Activated naive CD4-positive, alpha-beta T cell (primary cell): ENCODE measurements at places on chromosomes 11 and 22.
A peak's percentile ranks its signal among the peaks of the same experiment; 100 is the strongest.

GRCh38 chr11:66958232-66958955, at the start of gene PC:
PC (minus strand) TSS chr11:66958383; CDS start chr11:66872159, 86,224 bp downstream.
- DNase-seq, result peak; percentile 88

- no peak for DNase-seq
Measured at GRCh38 chr22:38006906-38007305, 22.6 kb upstream of the SOX10 start.

DNA sequence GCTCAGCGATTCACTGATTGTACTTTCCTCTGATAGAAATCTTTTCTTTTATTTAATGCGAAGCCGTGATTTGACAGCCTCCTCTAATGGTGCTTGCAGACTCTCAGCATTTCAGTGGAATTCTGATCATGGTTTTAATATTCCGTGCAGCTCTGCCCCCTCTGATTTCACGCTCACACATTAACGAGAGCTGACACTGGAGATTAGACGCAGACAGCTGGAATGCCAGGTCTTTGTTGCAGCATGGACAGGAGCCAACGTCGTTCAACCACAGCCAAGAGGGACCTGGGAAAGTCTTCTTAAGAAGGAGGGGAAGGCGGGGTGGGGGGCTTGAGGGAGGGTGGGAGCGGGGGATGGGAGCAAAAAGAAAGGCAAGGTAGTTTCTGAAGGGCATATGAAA, 186.4 kb downstream of the BLID start:
- DNase-seq, result no peak

DNA sequence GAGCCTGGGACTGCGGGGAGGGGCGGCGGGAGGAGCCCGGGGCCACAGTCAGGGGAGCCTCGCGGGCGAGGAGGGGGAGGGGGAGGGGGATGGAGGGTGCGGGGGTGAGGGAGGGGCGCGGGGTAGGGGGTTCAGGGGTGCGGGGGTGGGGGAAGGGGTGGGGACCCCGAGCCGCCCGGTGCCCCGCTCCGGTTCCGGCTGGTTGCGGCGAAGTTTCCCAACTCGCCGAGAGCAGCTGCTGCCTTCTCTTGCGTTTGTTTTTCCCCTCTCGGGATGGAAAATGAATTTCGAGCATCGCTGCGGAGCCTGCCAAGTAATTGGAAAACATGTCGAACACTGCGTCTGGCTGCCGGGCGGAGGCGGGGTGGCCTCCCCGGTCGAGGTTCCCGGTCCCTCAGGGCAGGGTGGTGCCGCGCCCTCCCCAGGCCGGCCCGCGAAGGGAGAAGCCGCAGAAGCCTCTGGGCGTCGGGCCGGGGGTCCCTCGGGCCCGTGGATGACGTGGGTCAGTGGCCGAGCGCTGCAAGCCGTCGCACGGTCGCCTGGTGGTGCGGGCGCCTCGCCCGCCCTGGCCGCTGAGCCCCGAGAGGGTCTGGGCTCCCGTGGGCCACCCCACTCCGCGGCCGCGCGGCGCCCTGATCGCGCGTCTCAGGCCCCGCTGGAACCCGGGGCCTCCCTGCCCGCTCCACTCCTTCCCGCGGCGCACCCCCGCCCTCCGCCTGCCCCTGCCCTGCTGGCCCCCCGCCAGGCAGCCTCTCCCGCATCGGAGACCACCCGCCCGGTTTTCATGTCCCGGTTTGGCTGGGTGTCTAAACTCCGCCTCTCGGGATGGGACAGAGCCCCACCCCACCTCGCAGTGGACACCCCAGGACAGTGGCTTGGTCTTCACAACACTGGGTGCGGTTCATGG, 12.1 kb downstream of the SPATA19 start:
- no peak for DNase-seq

GRCh38 chr22:34878171-34878570, 187.8 kb upstream of the ISX start:
- no peak for DNase-seq

DNA sequence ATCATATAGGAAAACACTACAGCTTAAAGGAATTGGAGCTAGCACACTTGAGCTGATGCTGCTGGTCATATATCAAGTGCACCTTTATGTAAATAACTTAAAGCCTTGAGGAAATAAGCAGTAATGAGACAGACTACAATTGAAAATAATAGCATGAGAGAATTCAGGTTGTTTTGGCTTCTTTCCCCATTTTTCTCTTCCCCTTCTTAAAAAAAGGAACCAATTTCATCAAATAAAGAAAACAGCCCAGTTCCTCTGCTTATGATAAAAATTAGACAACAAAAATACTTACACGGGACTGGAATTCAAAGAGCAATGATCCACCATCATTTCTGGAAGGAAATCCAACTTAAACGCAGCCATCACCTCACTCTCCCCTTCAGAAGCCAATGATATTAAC, 50.2 kb upstream of the RAPSN start:
- DNase-seq, result no peak

- DNase-seq, result no peak
Measured at GRCh38 chr11:121661880-121662486, 209.2 kb upstream of the SORL1-AS1 start.

- DNase-seq, result no peak
Measured at GRCh38 chr11:64069401-64070313, 33.9 kb downstream of the FLRT1 start.

DNA sequence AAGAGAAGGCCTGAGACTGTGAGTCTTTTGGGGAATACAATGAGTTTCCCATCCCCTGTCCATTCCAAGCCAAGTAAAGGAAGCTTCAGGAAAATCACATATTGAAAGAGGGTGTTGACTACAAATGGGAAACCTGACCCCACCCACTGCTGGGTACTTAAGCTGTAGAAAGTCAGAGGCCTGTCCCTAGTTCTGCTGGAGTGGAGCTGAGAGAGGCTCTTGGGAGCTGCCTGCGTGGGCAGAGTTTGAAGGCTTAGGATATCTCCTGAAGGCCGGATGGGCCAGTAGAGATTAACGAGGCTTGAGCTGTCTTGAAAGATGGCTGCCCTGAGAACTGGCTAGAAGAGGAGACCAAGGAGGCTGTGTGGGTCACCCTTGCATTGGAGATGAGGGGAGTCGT, 176.2 kb upstream of the NECTIN1 start:
- no peak for DNase-seq

DNA sequence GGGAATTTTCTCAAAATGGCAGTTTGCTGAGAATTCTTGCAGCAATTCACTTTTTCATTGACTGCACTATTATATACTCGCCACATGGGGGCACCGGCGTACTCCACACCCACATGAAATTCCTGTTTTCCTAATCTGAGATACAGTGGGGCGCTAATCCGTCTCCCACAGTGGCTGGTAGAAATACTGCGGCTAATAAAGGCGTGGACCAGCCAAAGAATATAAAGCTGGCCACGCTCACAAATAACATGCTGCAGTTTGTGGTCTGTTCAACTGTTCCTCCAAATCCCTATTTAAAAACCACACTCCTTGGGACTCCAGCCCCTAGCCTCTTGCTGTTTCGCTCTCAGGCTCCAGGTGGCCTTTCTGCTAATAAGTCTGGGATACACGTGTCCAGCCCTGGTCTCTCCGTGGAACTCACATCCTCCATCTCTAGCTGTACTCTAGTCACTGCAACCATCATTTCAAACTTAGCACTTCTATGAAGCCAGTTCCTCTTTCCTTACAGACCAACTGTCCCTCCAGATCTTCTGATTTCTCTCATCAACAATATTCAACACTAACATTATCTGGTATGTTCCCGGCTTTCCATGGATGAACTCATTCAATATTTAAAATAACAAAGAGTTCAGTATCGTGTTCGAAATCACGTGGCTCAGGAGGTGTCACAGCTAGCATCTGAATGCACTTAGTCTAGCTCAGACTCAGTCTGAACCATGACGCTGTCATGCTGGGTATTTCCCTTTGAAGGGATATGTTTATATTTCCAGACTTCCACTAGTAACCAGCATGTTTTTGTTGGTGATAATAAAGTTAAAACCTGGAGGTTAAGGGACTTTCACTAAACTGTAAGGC, 22.0 kb downstream of the TBRG1 start:
- DNase-seq, result no peak

GRCh38 chr11:65210361-65210731, 28.6 kb downstream of the CAPN1 start:
- DNase-seq, result no peak

- DNase-seq, result no peak
Measured at GRCh38 chr11:72609045-72609444, 65.2 kb downstream of the PDE2A start.

DNA sequence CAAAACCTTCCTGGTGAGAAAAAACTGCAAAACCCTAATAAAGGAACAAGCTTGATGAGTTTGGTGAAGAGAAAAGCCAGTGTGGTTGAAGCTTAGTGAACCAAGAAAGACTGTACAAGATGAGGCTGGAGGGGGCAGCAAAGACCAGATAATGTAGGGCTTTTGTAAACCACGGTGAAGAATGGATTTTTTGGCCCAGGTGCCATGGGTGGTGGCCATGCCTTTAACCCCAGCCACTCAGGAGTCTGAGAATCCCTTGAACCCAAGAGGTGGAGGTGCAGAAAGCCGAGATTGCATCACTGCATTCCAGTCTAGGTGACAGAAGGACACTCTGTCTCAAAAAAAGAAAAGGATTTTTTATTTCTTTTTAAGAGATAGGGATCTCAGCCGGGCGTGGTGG, 5.0 kb upstream of the ZDHHC5 start:
- no peak for DNase-seq

DNA sequence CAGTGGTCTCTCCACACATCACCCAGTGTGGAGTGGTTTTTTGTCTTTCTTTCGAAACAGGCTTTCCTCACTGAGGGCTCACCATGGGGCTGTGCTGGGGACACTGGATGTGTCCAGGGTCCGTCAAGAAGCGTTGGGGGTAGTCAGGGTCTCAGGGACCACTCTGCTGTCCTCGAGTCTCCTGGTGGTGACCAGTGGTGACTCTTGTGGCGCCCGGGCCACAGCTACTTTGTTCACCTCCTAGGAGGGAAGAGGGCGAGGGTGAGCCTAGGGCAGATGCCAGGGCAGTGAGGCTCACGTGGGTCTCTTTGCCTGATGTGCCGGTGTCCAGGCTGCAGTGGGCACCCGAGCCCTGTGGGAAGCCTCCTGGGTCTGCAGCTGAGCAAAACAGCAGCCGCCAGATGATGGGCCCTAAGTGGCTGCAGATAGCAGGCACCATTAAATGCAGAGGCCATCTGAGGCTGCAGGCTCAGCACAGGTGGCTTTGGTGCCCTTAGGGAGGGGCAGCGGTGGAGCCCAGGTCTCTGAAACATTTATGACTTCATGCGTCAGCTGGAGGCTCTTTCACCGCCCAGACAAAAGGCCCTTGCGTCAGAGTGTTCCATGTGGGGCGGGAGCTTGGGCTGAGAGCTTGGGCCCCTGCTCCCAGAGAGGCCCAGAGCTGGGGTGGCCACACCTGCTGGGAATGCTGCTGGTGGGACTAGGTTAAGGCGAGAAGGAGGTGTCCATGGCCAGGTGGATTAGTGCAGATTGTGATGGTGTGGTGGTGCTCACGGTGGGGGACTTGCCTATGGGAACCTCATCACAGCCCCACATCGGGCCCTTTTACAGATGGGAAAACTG, 29.5 kb downstream of the KCNQ1 start:
- no peak for DNase-seq

- no peak for DNase-seq
Measured at GRCh38 chr11:16607675-16608644, 130.5 kb upstream of the C11orf58 start.

DNA sequence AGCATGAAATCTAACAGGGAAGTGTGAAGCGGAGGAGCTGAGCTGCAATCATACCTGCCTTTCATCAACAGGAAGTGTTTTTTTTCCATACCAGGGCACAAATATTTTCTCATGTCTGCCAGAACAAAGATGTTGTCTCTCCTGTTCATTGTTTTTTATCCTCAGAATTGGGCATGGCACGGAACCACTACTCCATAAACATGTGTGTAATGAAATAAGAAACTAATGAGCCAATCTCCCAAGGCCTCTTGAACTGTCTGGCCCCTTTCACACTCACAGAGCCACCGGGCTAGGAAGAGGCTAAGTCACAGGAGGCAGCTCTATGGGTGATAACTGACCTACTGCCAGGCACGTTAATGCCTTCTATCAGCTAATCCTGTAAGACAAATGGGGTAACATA, 124.4 kb downstream of the ETS1 start:
- no peak for DNase-seq
